ENCODE measurements at places on chromosomes 16 and 17. TPM values are rescaled to one million over a fixed set of nuclear protein-coding genes. Genes with fewer than 3 reads are reported as not detected.

GRCh38 chr16:29820730-29821642 lies 724 bp downstream of the MVP start:
- peaks cover 45% of the 10 kb centered on the region for H3K4me1 ChIP-seq
- H3K27ac ChIP-seq: no peak overlapping the region
- H3K27me3 ChIP-seq: peaks cover under 1% of the 10 kb centered on the region
- H3K36me3 ChIP-seq: peaks cover 11% of the 10 kb centered on the region
- DNase-seq: no peak

DNA sequence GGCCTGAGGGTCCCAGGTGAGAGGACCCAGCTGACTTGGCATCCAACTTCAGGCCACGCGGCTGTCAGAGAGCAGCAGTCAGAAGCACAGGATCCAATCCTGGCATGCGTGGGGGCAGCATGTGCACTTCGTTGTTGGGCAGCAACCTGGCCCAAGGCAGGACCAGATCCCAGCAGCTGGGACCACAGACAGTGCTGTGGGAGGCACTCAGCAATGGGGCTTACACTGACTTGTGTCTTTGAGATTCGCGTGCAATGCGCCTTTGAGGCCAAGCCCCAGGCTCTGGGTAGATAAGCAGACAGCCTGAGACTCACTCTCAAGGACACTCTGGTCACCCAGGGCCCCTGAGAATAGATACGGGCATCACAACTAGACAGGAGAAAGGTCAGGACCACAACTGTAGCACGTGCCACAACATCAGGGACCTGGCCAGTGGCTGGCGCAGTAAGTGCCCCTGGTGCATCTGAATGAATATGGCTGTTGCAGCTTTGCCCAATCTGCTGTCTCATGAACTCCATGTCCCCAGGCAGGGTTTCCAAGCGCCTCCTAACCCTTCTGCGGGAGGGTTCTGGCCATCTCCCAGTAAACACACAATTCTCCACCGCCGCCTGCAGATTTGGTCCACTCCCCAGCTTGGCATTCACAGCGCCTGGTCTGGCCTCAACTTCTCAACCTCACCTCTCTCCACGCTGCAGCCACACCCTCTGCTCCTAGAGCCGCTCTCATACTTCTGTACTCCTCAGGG lies 3.2 kb downstream of the PAM16 start:
- H3K27ac ChIP-seq: peak overlapping the region; percentile 51
- H3K4me1 ChIP-seq: peaks cover 30% of the 10 kb centered on the region
- peaks cover 10% of the 10 kb centered on the region for H3K27me3 ChIP-seq
- no peak for DNase-seq
- peak overlapping the region; percentile 76 for H3K4me3 ChIP-seq
- peaks cover 8% of the 10 kb centered on the region for H3K36me3 ChIP-seq

DNA sequence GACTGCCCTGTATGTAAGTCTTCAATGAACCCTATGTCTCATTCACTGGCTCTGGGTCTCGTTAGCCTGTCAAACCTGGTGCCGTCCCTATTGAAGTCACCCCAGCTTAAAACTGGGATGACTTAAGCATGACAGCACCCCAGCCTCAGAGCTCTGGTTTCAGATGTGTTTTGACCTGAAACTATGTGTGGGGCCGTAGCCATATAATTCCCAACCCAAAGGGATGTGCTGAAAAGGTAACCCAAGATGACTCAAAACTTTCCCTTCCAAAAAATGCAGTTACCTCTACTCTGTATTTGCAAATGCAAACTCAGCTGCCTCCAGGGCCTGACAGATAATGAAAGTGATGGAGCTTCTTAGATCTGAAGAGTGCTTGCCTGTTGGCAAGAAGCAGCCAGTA lies 478.3 kb upstream of the ERCC4 start:
- no peaks in the 10 kb centered on the region for H3K4me1 ChIP-seq
- no peak overlapping the region for H3K27ac ChIP-seq
- H3K4me3 ChIP-seq: no peak overlapping the region

DNA sequence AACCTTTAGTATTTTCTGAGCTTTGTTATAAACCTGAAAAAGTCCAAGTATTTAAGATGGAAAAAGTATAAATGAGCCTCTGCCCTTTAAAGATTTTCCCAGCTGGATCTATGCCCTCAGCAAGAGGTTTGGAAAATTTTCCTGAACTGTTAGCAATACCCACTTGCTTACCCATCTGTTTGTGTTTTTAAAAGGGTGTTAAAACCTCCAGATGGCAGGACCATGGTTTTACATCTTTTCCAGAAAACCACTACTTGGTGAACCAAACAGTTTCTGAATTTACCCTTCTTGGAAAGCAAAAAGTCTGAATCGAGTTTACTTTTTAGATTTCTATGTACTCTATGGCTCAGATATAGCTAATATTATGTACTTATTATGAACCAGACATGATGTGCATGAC lies 719 bp downstream of the PMFBP1 start:
- no peak overlapping the region for H3K27ac ChIP-seq
- DNase-seq: no peak
- no peaks in the 10 kb centered on the region for H3K27me3 ChIP-seq
- no peak overlapping the region for H3K4me3 ChIP-seq
- H3K36me3 ChIP-seq: no peaks in the 10 kb centered on the region

GRCh38 chr17:51618476-51618875 lies 358.1 kb downstream of the UTP18 start:
- H3K4me3 ChIP-seq: no peak overlapping the region
- DNase-seq: no peak
- no peaks in the 10 kb centered on the region for H3K36me3 ChIP-seq
- H3K27ac ChIP-seq: no peak overlapping the region

GRCh38 chr16:77881355-77882030 lies 93.1 kb downstream of the VAT1L start:
- no peak for DNase-seq
- peaks cover 10% of the 10 kb centered on the region for H3K4me1 ChIP-seq
- peak overlapping the region; percentile 12 for H3K27ac ChIP-seq
- H3K4me3 ChIP-seq: no peak overlapping the region

- peaks cover 14% of the 10 kb centered on the region for H3K27me3 ChIP-seq
- no peak for DNase-seq
- no peaks in the 10 kb centered on the region for H3K36me3 ChIP-seq
- H3K4me1 ChIP-seq: peaks cover 16% of the 10 kb centered on the region
- no peak overlapping the region for H3K27ac ChIP-seq
These were observed 66.0 kb downstream of the GNAO1 start for GRCh38 chr16:56257239-56257638.

DNA sequence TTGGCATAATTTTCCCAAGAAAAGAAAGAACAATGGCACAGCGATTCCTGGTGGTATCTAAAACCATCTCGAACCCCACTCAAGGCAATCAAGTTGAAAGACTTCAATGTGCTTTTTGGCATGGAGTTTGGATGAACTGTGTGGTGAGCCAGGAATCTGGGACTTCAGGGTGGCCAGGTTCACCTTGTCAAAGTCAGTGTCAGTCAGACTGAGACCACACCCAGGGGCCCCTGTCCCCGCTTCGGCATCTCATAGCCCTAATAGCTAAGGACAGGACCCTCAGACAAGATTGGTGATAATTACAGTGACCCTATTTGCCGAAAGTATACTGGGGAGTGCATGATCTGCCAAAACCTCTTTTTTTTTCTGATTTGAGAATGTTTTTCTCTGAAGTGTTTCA lies 25.8 kb downstream of the WFDC1 start:
- H3K4me1 ChIP-seq: no peaks in the 10 kb centered on the region
- DNase-seq: no peak
- H3K4me3 ChIP-seq: no peak overlapping the region
- no peaks in the 10 kb centered on the region for H3K27me3 ChIP-seq

DNA sequence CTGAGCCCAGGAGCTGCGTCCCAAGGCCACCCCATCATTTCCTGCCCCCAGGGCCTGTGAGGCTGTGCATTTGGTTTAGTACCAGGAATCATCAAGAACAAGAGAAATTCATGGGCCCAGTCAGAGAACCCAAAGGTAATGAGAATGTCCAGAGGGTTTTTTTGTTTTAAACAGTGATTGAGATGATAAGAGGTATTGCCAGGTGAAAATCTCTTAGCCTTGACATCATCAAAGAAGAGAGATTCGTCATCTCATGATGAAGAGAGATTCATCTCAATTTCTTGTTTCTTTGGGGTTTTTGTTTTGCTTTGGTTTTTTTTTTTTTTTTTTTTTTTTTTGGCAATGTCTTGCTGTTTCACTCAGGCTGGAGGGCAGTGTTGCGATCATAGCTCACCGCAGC lies 170.6 kb upstream of the CACNG5 start:
- H3K36me3 ChIP-seq: peaks cover 10% of the 10 kb centered on the region
- H3K4me1 ChIP-seq: peaks cover 10% of the 10 kb centered on the region
- no peak for DNase-seq
- H3K27ac ChIP-seq: no peak overlapping the region

- peaks cover 10% of the 10 kb centered on the region for H3K27me3 ChIP-seq
- no peak overlapping the region for H3K4me3 ChIP-seq
- no peaks in the 10 kb centered on the region for H3K36me3 ChIP-seq
- DNase-seq: no peak
- no peak overlapping the region for H3K27ac ChIP-seq
- H3K4me1 ChIP-seq: peaks cover 5% of the 10 kb centered on the region
These were observed 795 bp upstream of the PIRT start for GRCh38 chr17:10838682-10839081.

GRCh38 chr17:8176197-8176940 lies at the start of gene TMEM107:
Gene TMEM107 (minus strand): TSS chr17:8176380. CDS start chr17:8176286, 94 bp downstream.
- H3K27me3 ChIP-seq: peaks cover 8% of the 10 kb centered on the region
- DNase-seq: peak; percentile 83
- H3K27ac ChIP-seq: peak within 1 kb of the TSS; percentile 99
- peaks cover 50% of the 10 kb centered on the region for H3K4me1 ChIP-seq
- H3K36me3 ChIP-seq: no peaks in the 10 kb centered on the region

GRCh38 chr17:7356072-7356549 lies 1.2 kb downstream of the TMEM95 start:
- peaks cover 23% of the 10 kb centered on the region for H3K4me1 ChIP-seq
- no peak overlapping the region for H3K4me3 ChIP-seq
- H3K27ac ChIP-seq: no peak overlapping the region

- DNase-seq: peak; percentile 64
- H3K4me3 ChIP-seq: no peak overlapping the region
- no peaks in the 10 kb centered on the region for H3K4me1 ChIP-seq
- no peak overlapping the region for H3K27ac ChIP-seq
- no peaks in the 10 kb centered on the region for H3K36me3 ChIP-seq
- no peaks in the 10 kb centered on the region for H3K27me3 ChIP-seq
These were observed 11.7 kb upstream of the CNTNAP4 start for GRCh38 chr16:76265434-76266045.

GRCh38 chr16:88560714-88561484 lies 9.3 kb upstream of the ZC3H18 start:
- H3K36me3 ChIP-seq: no peaks in the 10 kb centered on the region
- no peak overlapping the region for H3K4me3 ChIP-seq
- H3K27me3 ChIP-seq: no peaks in the 10 kb centered on the region
- H3K4me1 ChIP-seq: peaks cover 15% of the 10 kb centered on the region

GRCh38 chr17:79730769-79731483 lies at the start of gene ENPP7:
Gene ENPP7 (plus strand): TSS chr17:79730943. CDS start chr17:79731140, 197 bp downstream.
- no peak within 1 kb of the TSS for H3K4me3 ChIP-seq
- H3K4me1 ChIP-seq: peaks cover 26% of the 10 kb centered on the region
- H3K36me3 ChIP-seq: no peaks in the 10 kb centered on the region
- no peak for DNase-seq
- H3K27me3 ChIP-seq: no peaks in the 10 kb centered on the region

DNA sequence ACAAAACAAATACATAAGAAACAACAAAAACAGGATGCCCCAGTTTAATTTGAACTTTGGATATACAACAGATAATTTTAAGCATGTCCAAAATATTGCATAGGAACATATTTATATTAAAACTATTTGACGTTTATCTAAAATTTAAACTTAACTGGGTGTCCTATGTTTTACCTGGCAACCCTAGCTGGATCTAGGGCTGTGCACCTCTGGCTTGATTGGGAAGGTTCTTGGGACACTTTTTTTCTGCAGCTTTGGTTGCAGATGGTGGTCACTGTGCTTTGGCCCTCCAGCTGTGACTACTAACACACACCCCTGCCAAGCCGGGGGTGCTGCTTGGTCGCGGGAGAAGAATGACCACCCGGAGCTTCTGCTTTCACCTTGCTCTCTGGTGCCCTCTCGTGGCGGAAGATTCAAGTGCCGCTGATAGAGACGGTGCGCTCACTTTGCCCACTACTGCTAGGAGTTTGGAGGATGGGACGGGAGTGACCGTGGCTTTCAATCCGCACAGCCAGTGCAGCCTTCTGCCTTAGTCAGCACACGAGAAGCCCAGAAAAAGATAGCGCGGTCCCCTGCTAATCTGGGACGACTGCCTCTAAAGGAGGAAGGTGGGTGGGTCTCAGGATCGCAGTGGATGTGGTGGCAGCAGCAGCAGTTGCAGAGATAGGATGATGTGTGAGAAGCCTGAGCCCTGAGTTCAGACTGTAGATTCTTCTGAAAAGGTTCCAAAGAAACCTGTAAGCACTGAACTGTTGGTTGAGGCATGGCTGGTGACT lies 6.7 kb downstream of the SPACA3 start:
- peaks cover 38% of the 10 kb centered on the region for H3K27me3 ChIP-seq
- H3K27ac ChIP-seq: no peak overlapping the region
- H3K4me1 ChIP-seq: peaks cover 5% of the 10 kb centered on the region
- H3K36me3 ChIP-seq: no peaks in the 10 kb centered on the region
- peak; percentile 93 for DNase-seq
- H3K4me3 ChIP-seq: no peak overlapping the region

DNA sequence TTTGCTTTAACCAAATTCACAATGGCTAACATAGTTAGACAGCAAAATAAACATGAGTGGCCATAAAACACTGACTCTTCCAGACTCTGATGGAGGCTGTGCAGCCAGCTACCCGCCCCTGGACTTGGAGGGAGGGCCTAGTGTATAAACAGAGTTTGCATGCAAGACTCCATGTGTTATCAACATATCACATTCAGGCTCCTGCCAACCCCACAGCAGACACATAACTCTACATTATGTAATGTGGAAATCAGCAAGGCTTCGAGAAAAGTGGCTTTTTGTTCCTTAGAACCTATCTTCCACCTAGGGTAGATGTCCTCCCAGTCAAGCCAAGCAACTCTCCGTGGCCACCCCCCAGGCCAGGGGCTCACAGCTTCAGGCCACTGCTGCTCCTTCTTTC lies 19.3 kb upstream of the SOX9 start:
- DNase-seq: no peak
- no peaks in the 10 kb centered on the region for H3K36me3 ChIP-seq
- H3K27ac ChIP-seq: no peak overlapping the region
- no peak overlapping the region for H3K4me3 ChIP-seq

GRCh38 chr17:44976206-44976605 lies 8.1 kb upstream of the C1QL1 start:
- no peak overlapping the region for H3K4me3 ChIP-seq
- peaks cover 26% of the 10 kb centered on the region for H3K4me1 ChIP-seq
- H3K27me3 ChIP-seq: peaks cover 29% of the 10 kb centered on the region
- H3K36me3 ChIP-seq: no peaks in the 10 kb centered on the region

Gene HSD17B1
- total RNA-seq: 1.2 TPM

Gene SLC47A2
- not detected for total RNA-seq

Gene HCRT
- total RNA-seq: 0.47 TPM

Gene ANKRD40CL
- not detected for total RNA-seq

Gene HAS3
- total RNA-seq: 4.2 TPM

Gene WSB1
- 231 TPM for total RNA-seq

Gene STH
- total RNA-seq: not detected

Gene NECAB2
- total RNA-seq: 19.6 TPM

Gene TTYH2
- 3.0 TPM for total RNA-seq

Measured in neural crest cell (in vitro differentiated cells).